ENCODE measurements at places on chromosomes 3 and 15.
A peak's percentile ranks its signal among the peaks of the same experiment; 100 is the strongest.

- DNase-seq: no peak
These were observed 10.4 kb downstream of the TJP1 start for GRCh38 chr15:29811691-29812383.

DNA sequence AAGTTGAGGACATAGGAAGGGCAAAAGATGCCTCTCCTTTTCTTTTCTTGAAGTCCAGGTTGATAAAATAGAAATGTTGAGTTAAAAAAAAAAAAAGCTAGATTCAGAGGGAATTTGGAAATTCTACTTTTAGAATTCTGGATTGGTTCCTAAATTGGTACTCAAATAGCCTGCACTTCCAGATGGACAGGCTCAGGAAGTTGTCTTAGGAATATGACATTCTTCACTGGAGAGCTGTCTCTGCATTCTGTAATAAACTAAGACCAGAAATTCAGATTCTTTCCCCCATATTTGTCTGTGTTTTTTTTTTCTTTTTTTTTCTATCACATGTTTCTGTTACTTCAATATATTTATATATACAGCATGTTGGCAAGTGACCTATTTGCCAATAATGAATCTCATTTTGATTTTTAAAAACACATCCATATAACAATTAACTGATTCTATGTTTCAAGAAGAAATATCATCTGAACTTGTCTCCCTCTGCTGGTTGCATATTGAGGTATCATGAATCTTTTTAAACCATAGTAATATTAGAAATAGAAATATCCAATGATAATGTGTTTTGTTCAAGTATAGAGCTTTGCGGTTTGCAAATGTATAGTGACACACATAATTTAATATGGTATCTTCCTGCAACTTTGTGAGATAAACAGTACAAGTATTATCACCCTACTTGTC, 8.5 kb upstream of the LSAMP start:
- peak; percentile 22 for DNase-seq

GRCh38 chr15:40468898-40469331, 1.9 kb upstream of the CHST14 start:
- DNase-seq: no peak

- no peak for DNase-seq
These were observed 128.8 kb downstream of the FOXP1 start for GRCh38 chr3:71454512-71455403.

DNA sequence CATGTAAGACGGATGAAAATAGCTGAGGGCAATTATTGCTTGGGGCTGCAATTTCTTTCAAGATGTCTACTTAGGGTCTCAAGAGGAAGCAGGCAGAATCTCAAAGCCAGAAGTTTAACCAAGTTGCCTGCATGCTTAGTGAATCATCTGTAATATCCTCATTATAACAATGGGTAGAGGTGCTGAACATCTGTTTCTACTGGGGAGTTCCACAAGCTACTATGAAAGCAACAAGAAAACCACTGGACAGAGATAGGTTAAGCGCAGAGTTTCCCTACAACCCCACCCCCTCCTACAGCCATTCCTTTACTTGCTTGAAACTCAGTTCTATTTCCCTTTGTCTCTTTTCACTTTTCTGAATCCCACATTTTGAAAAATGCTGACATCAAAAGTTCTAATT, 759.4 kb upstream of the GBE1 start:
- no peak for DNase-seq

GRCh38 chr3:4980229-4981203, 1.3 kb downstream of the BHLHE40 start:
- DNase-seq: peak; percentile 90

DNA sequence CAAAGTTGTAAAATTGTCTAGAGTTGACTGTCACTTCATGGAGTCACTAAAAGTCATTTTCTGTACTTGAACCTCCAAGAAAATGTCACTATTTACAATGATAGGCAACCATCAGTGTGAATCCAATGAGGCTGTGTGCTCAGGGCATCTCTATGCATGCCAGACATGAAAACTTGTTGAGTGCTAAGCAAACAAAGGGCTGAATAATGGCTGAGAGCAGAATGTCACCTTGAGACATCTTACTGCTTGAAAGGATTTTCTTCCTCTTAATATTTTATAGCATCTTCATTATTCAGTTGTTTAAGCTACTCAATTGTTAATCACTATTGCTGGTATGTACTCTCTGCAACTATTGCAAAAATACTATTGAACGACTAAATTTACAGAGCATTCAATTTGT, 184.7 kb downstream of the PLCH1 start:
- no peak for DNase-seq

- no peak for DNase-seq
These were observed 61.7 kb upstream of the PPIB start for GRCh38 chr15:64224511-64224910.

DNA sequence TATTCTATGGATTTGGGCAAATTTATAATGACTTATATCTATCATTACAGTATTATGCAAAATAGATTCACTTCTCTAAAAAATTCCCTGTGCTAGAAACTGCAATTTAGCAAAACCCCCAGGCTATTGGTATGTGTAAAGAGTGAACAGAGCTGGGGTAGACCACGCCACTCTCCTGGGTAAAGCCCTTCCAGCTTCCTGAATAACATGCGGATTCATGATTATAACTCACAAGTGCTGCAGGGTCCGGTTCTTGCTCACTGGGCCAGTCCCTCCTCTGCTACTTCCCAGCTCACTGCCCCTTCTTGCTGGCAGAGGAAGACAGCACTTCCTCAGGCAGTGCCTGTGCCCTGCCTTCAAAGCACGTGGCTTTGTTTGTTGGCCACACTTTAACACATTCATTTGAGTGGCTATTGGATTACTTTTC, 4.1 kb downstream of the CD80 start:
- DNase-seq: no peak

- no peak for DNase-seq
These were observed 4.7 kb downstream of the LMAN1L start for GRCh38 chr15:74817370-74817737.

DNA sequence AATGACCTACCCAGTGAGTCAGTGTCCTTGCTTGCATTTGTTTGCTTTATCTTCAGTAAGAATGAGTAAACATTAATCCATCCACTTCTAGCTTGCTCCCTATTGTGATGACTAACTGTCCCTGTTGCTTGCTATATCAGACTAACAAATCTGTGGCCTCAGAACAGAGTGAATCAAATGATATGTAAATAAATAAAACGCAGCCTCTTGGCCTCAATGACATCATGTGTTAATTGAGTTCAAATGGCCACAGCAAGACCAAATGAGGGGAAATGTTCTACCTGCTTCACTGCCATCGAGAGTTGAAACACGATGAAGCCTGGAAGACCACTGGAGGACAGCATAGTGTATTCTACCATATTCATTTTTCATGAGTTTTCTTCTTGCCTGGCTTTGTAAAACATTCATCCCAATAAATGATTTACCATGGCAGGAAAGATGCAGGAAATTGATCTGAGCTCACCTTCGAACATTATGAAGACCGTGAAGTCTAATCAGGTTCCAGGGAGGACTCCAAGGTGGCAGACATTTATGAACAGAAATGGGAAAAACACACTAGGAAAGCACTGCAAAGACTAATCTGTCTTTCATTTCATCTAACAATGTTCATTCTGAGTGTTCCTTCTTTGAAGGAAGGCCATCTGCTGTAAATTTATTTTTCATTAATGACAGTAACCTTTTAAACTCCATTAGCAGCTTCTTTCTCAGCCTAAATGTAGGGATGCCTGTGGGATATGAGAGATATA, 1144.5 kb downstream of the TUSC7 start:
- peak; percentile 71 for DNase-seq

- DNase-seq: no peak
These were observed 46.8 kb upstream of the NEO1 start for GRCh38 chr15:73005446-73005845.

DNA sequence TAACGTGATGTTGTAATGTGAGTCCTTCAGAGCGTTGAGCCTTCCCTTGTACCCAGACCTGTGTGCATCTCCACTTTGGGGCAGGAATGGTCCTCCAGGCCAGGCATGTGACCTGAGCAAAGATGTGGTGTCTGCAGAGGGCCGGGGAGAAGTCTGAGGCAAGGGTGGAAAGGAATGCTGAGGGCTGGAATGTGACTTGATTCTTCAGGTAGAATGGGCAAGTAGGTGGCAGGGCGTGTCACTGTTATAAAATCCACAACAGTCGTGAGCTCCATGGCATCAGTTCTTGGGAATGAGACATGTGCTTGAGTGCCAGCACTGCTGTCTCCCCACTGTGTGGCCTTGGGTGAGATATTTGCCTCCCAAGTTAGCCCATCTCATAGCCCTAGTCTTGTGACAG, 24.0 kb upstream of the BSN start:
- DNase-seq: no peak

GRCh38 chr3:37892927-37893600, 31.4 kb downstream of the CTDSPL start:
- no peak for DNase-seq

GRCh38 chr3:126109146-126109879, 25.4 kb upstream of the SLC41A3 start:
- no peak for DNase-seq

- no peak for DNase-seq
These were observed 135.5 kb downstream of the STT3B start for GRCh38 chr3:31668242-31668641.

- no peak for DNase-seq
These were observed 101.2 kb upstream of the RGMA start for GRCh38 chr15:93190238-93190637.

DNA sequence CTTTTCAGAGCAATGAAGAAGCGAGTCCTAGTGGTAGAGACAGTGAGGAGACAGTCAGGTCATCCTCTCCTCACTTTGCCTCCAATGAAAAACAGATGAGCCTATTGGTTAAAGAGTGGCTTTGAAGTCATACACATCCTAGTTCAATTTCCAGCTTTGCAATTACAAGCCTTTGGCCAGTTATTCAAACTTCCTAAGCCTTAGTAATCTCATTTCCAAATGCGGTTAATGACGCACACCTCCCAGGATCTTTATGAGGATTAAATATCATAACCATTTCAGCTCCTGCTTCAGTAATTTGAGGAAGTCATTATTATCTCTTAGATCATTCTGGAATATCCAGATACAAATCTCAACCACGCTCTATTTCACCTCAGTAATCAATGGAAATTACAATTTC, 10.0 kb upstream of the ST6GAL1 start:
- DNase-seq: no peak

GRCh38 chr15:94229591-94230369, 1.6 kb upstream of the MCTP2 start:
- peak; percentile 19 for DNase-seq

GRCh38 chr3:134592806-134593205, 58.0 kb downstream of the KY start:
- no peak for DNase-seq

GRCh38 chr3:64049136-64049535, 25.8 kb upstream of the PSMD6 start:
- DNase-seq: peak; percentile 14

DNA sequence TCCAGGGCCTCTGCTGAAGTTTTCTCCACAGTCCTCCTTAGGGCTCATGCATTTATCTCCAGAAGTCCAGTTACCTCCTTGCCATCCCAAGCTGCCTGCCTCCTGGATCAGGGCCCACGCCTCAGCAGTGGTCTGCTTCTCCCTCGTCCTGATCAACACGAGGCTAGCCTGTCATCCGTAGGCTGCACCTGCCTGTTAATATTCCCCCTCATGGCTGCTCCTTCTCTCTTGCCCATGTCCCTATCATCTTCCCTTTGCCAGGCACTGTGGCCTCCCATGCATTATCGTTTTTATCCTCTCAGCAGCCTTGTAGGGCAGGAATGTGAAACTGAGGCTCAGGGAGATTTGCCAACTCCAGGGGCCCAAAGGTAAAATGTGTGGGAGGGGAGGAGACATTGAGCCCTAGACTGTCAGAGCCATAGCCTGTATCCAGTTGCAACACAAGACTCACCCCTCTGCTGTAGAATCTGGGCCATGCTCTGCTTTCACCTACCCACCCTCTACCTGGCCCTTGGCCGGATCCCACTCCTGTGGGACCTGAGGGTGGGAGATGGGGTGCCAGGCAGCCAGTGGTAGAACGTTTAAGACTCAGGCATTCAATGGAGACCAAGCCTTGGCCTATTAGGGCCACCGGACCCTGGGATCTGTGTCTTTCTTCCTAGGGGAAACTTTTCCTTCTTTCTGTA, 4.6 kb downstream of the GRM2 start:
- DNase-seq: no peak

DNA sequence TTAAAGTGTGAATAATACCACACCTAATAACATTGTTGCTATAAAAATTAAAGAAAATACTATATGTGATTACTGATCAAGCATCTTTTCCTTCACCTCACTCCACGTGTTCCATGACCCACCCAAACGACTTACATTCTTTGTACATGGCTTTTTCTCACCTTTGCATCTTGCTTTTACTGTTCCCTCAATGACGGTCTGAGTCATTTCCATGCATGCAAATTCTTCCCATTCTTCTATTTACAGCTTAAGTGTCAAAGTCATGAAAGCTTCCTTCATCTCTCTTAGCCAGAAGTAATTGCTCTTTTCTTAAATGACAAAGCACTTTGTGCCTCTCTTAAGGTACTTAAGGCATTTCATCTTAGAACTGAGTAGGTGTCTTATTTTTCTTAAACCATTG, 64.0 kb downstream of the GREM1 start:
- no peak for DNase-seq

DNA sequence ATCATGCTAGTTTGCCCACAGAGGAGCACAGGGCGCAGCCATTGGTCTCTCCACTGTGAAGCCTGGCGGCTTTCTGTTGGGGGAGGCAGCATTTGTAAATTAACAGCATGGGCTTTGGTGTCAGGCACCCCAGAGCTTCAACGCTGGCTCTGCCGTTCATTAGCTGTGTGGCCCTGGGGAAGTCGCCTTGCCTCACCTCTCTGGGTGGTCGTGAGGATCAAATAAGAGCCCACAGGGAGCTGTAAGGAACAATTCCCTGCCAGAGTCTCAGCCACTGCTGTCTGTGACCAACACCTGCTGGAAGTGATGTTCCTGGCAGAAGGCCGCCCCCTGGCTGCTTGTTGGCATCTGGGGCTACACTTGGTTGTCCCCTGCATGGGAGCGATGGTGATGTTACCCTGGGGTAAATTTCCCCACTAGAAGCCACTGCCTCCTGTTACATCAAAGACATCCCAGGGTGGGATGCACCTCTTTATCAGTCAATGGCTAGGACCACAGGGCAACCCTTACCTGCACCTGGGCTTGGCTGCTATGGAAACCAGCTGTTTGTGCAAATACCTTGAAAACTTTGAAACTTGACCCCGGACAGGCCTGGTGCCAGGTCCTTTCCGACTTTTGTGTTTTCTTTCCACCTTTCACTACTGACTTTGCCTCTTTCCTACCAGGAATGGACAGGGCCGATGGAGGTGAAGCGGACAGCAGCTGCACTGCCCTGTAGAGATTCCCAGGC, 36.9 kb downstream of the DNASE1L3 start:
- peak; percentile 32 for DNase-seq

Measured in ACHN (cell line).